ENCODE measurements at places on chromosomes 7 and 10.

- no peak for DNase-seq
Observed at GRCh38 chr7:121271916-121272315, 56.9 kb upstream of the WNT16 start.

DNA sequence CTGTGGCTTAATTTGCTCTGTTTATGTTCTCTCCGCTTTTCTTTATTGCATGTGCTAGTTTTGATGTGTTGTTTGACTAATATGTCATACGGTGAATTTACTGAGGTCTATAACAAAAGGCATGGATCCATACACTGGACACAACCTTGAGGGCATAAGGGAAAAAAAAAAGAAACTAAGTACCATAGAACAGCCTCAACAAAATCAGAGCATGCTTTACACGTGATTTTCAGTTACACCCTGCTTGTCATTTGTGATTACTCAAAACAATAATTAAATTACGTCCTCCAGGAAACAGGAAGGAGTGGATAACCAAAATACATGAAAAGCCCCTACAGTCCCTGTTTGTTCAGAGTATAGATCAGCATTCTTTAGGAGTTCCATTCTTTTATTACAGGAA lies 150.5 kb downstream of the CRPPA start:
- no peak for DNase-seq

GRCh38 chr7:8932751-8933150 lies 499.3 kb downstream of the NXPH1 start:
- DNase-seq, result no peak

GRCh38 chr10:43689618-43689954 lies 40.9 kb upstream of the ZNF32 start:
- no peak for DNase-seq

DNA sequence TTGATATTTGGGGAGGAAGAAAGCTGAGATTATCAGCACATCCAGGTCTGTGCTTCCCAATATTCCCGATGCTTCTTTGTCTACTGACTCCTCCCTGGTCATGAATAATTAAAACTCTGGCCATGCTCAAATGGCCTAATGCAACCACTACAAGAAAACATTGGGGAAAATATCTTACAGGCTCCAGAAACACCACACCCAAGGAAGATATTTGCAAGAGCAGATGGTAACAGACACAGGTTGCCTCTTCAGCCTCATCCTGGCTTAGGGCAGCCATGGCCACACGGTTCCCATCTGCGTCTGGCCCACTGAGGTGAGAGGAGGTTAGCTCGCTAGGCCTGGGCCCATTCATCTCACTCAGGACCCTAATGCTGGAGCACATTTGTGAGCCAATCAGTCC lies 108.4 kb upstream of the SDK1 start:
- DNase-seq, result no peak

- no peak for DNase-seq
Observed at GRCh38 chr7:94425546-94425945, 30.9 kb downstream of the COL1A2 start.

- DNase-seq, result no peak
Observed at GRCh38 chr10:78655979-78656378, 412.8 kb upstream of the ZMIZ1 start.

Measured in activated naive CD8-positive, alpha-beta T cell treated with anti-CD3 and anti-CD28 coated beads, Interleukin-2, amount 50 U/mL, for 16 hours (primary cell).